ENCODE measurements at places on chromosomes 6 and 20. TPM values are rescaled to one million over a fixed set of nuclear protein-coding genes. Genes with fewer than 3 reads are reported as not detected.

- peak; percentile 31 for DNase-seq
Observed at GRCh38 chr6:38241200-38241871, 398.4 kb downstream of the BTBD9 start.

GRCh38 chr20:58714923-58715351, 22.3 kb downstream of the NPEPL1 start:
- DNase-seq = no peak

DNA sequence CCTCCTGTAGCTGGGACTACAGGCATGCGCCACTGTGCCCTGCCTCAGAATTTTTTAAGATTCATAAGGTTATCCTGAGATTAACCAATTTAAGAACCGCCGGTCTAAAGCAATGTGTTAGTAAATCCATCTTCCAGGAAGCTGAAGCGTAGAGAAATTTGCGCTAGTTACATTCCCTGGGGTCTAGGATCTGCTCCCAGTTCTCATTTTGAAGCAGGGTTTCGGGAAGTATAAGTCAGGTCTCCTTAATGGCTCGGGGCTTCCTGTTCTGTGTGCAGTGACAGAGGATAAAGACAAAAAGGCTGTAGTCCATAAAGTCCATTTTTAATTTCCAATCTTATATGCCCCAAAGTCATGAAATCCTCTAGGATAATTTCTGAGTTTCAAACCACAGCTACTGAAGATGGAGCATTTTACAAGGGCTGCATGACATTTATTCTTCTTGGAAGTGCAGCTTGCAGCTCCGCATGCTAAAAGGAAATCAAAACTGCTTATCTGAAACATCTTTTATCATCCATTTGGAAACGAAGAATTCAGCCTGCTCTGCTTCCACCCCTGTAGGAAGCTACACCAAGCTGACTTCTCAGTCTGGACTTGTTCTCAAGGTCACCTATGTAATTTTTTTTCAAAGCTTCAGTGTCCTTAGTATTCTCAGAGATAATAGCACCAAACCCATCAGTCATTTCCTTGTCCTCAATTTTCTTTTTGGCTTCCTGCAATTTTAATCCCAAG, 326.1 kb downstream of the PRL start:
- DNase-seq = no peak

DNA sequence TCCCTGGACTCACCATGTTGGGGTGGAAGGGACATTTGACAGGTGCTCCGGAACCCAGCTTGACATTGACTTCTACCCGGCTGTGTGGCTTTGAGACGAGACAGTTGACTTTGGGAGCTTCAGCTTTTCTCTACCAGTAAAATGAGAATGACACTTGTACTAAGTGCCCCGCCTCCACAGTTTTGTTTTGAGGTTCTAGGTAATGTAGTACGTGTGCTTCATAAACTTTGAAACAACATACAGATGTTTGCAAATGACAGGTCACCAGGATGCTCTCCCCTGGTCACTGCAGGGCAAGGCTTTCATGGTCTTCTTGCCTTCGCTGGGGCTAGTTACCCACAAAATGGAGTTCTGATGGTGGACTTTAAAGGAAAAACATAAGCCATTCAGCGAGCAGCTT, 31.3 kb downstream of the CLIC5 start:
- DNase-seq = no peak

DNA sequence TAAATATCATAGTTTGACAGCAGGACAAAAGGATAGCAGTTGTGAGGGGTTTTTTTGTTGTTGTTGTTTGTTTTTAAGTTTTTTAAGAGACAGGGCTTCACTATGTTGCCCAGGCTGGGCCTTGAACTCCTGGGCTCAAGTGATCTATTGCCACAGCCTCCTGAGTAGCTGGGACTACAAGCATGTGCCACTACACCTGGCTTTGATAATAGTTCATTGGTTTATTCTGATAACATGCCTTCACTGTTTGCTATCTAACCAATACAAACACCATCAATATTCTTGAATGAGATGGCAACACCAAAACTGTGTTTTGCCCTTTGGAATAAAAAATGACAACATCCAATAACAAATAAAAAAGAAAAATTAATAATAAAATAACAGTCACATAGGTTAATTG, 41.2 kb downstream of the FAM184A start:
- DNase-seq = no peak

PLA2G7 gene
- not detected for total RNA-seq

PLEKHG1 gene
- 1.7 TPM for total RNA-seq

PCK1 gene
- not detected for total RNA-seq

MOG gene
- not detected for total RNA-seq
